ENCODE measurements at places on chromosomes 6 and 20.

GRCh38 chr20:48736636-48737035 is 91.2 kb downstream of the PREX1 start:
- DNase-seq, result no peak

GRCh38 chr6:925656-926213 is 232.8 kb upstream of the EXOC2 start:
- DNase-seq, result no peak

GRCh38 chr6:158013904-158014504 is 32.3 kb downstream of the SYNJ2 start:
- no peak for DNase-seq

DNA sequence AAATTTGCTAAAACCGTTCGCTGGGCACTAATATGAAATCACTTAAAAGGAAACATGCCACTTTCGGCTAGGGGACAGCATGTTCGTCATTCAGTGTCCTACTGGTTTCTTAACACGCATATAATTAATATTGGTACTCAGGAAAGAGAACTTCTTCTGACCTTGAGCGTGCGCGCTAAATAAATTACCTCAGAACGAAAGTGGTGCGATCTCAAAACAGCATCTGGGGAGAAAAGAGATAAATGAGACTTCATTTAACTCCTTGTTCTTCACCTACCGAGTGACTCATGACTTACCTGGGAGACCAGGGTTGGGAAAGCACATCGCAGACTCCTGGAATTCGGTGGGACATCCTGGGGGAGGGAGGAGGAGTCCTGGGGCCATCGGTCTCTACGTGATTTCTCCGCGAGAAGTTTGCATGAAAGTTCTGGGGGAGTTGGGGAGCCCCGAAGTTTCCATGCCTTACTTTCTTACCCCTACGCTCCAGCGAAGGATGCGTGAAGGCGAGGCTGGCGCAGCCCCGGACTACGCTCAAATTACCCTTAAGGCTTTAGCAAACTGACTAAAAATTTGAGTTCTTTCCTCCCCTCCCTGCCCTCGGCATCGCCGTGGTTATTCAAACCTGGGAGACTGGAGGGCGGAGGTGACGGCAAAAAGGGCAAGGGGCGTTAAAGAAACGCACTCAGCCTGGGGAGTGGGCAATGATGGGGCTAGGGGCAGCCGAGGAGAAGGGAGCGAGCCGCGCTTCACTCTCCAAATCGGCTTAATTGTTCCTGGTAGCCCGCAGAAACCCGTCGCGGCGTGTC is 1.1 kb upstream of the BEND6 start:
- no peak for DNase-seq

DNA sequence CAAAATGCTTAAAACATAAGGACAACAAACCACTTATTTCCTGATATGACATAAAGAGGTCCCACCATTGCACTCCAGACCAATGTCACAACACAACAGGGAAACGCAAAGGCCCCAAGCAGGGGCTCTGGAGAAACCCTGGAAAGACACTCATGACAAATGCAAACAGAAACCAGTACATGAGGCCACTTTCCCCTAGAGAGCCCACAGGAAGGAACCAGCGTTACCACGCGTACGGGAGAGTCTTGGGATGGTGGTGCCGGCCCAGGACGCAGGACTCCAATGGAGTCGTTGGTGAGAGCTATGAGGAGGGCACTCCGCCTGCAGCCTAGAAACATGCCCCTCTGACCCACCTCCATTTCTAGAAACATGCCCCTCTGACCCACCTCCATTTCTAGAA is 20.2 kb downstream of the GMEB2 start:
- no peak for DNase-seq

DNA sequence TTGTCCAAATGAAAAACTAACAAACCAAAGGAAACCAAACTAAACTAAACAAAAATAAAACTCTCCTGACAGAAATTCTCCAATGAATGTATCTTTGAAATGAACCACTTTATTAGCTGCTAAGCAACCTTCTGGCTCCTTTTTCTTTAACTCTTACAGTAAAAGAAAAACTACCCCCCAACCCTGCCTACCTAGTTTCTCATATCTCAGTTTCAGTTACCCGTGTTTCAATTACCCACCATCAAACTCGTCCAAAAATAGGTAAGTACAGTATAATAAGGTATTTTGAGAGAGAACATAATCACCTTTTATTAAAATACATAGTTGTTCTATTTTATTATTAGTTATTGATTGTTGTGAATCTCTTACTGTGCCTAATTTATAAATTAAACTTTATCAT is 177.4 kb upstream of the THEMIS start:
- no peak for DNase-seq

DNA sequence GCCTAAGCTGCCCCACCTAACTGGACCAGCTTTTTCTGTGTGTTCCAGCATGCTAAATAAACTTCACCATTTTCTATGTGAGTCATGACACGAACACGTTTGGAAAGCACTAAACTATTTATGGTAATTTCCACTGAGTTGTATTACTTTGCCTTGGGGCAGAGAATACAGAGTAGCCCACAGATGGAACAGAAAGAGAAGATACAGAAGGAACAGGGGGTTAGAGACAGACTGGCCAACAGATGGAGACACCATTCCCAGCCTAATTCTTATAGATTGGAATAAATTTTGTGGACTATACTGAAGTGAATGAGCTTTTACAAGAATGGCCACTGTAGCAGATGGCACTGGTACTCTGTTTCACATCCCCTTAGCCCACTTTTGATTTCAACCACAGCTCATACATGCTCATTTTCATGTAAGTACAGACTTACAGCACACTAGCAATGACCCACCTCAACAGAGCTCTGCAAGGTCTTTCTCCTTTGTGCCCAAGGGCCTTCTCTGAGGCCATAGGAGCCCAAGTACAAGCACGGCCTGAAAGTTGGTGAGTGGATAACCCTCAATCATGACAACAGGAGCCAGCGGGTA is 13.1 kb upstream of the NT5DC1 start:
- DNase-seq, result no peak

DNA sequence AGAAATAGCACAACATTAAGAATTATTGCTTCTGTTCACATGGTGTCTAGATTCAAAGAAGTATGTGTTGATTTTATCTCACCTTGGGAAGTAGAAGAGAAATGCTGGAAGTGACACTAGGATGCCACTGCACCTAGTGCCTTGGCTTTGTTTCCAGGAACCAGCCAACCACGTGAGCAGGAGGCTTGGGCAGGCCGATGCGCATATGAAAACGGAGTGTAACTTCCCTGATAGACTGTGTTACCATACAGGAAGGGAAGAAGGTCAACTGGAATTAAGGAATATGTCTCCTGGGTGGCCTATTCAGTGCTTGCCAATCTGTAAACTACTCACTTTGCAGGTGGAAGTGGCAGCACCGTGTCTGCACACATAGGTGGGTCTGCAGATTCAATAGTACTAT is 28.1 kb downstream of the TUBB2B start:
- DNase-seq, result no peak

DNA sequence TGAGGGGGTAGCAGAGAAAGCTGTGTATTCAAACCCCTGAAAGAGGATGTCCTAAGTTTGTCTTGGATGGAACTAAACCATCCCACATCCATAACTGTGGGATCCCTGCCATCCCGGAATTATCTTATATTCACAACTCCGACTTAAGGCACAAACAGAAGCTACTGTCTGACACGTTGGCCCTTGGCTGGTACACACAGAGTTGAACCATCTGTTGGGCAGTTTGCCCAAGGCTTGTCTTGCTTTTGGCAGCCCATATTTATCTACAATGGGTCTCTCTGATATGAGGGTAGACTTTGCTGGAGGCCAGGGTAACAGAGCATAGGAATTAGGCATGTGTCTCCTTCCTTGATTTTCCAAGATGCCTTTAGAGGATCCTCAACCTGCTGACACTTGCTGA is 116.6 kb upstream of the PROKR2 start:
- DNase-seq, result no peak

GRCh38 chr6:41659935-41660334 is 21.7 kb downstream of the MDFI start:
- DNase-seq, result no peak

- DNase-seq, result no peak
Measured at GRCh38 chr6:121451250-121451649, 15.8 kb downstream of the GJA1 start.

GRCh38 chr6:133645966-133646740 is 242.8 kb upstream of the TCF21 start:
- DNase-seq, result no peak

DNA sequence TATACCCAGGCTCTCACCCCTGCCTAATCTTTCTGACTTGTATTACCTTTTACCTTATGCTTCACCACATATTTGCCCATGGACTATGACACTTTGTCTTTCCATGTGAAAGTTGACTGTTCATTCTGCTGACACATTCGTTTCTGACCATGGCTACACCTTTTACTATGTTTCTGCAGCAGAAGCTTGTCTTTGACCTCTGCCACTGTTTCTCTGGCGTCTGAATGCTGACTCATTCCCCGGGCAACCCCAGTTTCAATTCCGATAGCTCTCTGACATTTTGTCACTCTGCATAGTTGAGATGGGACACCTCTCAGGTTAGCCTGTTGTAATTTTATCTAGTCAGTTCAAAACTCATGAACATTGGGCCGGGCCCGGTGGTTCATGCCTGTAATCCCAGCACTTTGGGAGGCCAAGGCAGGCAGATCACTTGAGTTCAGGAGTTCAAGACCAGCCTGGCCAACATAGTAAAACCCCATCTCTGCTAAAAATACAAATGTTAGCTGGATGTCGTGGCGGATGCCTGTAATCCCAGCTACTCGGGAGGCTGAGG is 50.7 kb downstream of the SLC26A8 start:
- no peak for DNase-seq

GRCh38 chr6:31740397-31741223 is 805 bp downstream of the MSH5 start:
- DNase-seq, result no peak

GRCh38 chr6:48809245-48809644 is 653.8 kb downstream of the MMUT start:
- DNase-seq, result no peak

DNA sequence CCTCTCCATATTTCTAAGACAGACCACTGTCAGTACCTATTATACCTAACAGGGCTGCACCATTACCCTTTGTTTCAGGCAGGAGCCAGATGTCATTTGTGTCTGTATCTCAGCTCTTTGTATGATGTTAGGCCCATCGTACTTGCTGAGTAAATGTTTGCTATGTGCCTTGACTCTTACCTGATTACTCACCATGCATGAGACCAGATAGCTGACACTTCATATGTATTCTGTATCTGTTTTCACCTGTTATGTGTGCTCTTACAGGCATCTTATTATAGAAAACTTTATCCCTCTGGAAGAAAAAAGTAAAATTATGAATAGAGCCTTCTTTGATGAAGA is 31.7 kb upstream of the ASXL1 start:
- no peak for DNase-seq

DNA sequence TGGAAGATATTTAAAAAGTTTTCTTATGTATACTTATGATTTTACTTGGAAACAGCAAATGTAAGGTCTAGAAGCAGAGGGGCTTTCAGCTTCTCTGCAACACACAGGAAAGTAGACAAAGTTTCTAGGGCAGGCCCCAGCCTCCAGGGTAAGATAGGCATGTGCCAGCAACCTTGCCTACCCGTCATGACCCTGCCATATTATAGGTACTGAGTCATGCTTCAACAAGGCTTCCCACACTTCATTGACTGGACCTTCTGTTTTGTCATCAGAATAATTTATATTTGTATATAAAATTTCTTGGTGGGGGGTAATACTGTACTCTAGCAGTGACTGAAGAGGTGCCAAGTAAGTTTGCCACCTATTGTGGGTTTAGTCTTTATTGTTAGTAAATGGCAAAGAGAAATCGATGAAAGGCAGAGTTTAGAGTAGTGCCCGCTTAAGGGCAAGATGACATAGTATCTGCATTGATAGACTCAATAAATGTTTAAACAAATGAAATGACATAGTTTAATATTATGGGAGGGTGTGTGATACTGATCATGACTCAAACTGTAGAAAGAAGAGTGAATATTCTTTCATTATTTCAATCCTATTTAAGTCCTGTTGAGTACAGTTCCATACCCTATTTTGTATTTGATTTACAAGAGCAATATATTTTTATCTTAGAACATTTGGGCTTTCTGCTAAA is 95.6 kb downstream of the JARID2 start:
- no peak for DNase-seq

DNA sequence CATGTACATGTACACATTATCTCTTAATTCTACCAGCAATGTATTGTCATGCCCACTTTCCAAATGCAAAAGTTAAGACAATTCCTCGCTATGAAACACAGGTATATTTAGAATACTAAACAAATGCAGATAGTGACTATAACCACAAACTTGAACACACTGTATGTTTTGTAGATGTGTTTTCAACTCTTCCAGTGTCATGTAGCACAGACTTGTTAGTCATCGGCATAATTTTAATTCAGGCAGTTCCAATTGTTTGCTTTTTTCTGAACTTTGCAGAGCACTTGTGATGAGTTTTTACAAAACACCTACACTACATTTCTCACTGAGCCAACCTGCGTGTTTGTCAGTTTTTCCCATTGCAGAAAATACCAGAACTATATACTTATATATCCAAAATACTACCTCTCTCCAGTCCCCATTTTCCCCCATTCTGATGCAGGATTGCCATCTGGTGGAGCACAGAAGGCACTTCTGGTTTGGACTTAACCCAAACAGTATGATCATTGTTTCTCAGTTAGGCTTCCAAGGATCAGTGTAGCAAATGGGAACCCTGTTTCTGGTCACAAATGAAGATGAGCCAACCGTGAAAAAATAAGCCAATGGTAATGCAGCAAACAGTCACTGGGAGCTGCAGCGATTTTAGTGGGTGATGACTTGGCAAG is 143.4 kb downstream of the ADGRB3 start:
- DNase-seq, result no peak

DNA sequence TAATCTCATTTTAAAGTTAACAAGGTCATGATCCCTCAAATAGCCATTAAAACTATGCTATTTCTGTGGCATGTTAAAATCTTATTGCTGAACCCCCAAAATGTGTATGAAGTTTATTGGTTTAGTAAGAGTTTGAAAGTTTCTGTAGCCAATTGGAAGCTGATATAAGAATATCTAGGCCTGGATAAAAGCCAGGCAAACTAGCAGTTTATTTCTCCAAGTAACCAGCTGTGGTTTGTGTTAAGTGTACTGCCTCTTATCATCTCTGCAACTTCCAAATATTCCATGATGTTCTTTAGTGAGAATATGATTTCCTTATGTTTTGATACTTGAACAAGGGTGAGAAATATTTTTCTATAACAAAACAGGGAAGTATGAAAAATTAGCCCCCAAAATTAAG is 76.7 kb downstream of the PRSS35 start:
- no peak for DNase-seq

GRCh38 chr6:109092074-109092473 is 2.6 kb downstream of the SESN1 start:
- DNase-seq, result no peak

DNA sequence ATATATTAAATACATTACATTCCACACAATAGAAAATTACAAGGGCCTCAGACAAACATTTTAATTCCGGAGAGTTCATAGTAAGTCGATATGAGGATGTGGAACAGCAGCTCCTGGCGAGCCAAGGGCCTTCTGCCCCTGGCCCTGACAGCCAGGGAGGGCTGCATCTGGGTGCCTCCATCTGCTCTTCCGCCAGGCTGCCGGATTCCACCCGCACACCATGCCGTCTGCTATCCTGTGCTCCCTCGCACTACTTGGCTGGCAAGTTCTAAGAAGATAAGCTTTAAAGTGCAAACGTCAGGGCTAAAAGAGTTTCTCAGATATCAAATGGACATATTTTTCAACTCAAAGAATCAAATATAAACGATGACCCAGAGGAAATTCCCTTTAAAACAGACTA is 656.3 kb upstream of the NOX3 start:
- no peak for DNase-seq

GRCh38 chr6:150417899-150418826 is 49.4 kb downstream of the IYD start:
- DNase-seq, result no peak

All from activated T-cell treated with anti-CD3 and anti-CD28 coated beads for 4 hours (primary cell).